Esophagus squamous epithelium (tissue), 5 donors: ENCODE measurements at places on chromosomes 1 and 21.

- no peak for DNase-seq
These were observed 685.7 kb downstream of the ADGRL2 start for GRCh38 chr1:82486468-82486867.

DNA sequence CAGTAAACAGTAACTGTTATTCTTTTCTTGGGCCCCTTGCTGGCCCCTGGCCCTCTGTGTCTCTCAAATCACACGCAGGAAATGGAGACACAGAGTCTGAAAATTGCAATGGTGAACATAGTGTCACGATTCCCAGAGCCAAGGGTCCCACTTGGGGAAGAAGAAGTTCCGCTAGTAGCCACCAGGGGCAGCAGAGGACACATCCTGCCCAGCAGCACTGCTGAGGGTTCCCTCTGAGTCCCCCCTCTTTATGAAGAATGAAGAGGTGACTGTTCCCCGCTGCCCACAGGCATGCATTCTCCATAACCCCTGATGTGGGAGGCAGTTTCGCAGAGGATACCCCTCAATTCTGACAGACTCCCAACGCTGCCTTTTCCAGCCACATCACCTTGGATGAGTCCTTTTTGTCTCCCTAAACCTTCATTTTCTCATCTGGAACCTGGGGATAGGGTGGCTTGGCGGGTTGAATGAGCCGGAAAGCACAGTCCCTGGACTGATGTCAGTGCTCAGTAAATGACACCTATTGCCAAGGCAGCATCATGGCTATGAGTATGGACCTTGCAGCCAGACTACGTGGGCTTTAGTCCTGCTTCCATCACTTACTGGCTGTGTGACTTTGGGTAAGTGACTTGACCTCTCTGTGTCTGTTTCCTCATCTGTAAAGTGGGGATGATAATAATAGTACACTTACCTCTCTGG, 238.0 kb upstream of the TMEM51 start:
- no peak for DNase-seq

DNA sequence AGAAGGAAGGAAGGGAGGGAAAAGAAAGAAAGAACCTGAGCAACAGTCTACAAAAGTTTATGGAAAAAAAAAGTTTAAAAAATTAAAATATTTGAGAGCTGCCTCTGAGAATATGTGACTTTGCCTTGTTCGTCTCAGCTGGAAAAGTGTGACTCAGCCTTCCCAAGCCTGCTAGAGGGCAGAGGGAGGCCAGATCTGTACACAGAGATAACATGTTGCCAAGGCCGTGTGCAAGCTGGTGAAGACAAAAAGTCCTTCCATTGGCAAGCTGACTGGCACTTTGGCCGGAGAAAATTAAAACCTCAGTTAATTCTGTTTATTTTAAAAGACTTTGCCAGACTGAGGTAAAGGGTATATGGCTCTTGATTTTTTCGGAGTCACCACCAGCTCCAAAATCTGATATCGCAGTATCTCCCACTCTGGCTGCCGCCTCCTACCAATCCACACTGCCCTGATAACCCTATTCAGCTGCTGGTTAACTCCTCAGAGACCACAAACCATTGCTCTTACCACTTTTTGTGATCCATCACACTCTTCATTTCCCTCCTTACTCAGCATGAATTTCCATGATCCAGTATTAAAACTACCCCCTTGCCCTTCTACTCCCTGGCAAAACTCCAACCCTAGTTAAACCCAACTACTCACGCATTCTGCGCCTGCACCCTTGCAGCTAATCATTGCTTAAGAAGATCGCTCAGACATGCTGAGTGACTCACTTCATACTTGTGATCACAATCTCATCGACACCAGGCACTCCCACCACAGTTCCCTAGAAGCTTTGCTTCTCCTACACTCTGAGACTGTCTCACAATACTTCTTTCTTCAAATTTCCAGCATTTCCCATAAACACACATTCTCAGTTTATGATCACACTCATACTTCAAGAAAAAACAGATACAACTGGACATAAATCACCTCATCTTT, 5.7 kb upstream of the PPP1R15B start:
- no peak for DNase-seq

GRCh38 chr1:151968058-151968457, 25.6 kb downstream of the S100A10 start:
- DNase-seq: no peak

GRCh38 chr1:33348194-33348593, 27.3 kb upstream of the A3GALT2 start:
- no peak for DNase-seq

GRCh38 chr1:243526180-243526579, 270.3 kb downstream of the SDCCAG8 start:
- no peak for DNase-seq

GRCh38 chr1:170623171-170623570, 40.8 kb upstream of the PRRX1 start:
- no peak for DNase-seq

GRCh38 chr1:159289060-159289459, 13.1 kb upstream of the FCER1A start:
- DNase-seq: no peak

DNA sequence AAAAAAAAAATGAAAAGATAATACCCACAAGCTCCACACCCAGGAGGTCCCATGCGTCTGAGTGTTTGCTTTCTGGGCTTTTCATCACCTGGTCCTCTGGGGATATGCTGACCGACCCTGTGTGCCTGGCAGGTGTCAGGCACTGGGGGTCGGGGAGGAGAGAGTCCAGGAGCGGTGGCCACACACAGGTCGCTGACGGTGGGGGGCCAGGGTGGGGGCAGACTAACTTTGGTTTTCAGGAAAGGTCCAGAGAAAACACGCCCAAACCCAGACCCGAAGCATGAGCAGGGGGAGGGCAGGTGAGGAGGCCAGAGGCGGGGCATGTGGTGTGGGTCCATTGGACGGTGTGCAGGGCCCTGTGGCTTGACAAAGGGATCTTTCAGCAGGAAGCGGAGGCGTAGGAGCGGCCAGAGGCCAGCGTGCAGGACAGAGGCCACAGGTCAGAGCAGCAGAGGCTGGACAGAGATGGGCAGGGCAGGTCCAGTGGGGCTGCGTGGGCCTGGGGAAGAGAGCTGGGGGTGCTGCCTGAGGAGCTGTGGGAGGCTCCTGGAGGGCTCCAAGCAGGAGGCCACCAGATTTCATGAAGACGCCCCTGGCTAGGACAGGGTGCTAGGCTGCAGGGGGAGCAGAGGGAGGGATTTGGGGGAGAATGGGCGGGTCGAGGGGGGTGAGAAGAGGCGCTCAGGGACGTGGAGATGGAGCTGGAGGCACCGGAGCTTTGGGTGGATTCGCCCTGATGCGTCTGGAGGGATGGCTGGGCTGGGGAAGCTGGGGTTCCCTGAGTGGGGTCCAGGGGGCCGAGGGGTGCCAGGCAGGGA, 15.8 kb downstream of the RNF223 start:
- no peak for DNase-seq

DNA sequence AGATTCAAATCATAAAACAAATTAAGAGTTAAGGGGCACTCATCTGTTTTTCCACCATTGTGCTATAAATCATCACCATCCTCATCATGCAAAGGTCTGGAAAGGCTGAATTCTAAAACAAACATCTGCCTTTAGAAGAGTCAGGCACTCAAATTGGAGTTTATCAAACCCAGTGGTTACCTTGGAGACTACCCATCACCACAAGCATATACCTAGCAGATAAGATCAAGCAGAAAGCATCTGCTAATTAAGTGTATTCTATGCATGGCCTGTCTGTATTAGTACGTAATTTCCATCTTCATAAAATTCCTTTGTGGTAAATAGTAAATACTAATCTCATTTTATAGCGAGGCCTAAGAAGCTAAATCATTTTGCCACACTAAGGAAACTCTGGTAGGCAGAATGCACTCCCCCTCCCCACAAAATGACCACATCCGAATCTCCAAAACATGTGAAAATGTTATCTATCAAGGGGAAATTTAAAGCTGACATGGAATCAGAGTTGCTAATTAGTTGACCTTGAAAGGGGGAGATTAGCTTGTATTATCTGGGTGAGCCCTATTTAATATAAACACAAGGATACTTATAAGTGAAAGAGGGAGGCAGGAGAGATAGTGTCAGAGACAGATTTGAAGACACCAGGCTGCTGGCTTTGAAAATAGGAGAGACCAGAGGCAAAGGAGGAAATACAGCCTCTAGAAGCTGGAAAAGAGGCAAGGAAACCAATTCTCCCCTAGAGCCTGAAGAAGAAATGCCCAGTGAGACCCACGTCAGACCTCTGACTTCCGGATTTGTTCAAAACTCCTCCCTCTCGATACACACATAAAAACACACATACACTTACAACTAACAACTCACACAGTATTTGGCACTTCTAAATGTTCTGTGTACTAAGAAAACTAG, 23.2 kb downstream of the ARID4B start:
- no peak for DNase-seq

- no peak for DNase-seq
These were observed 3.9 kb upstream of the FBXO28 start for GRCh38 chr1:224109981-224110380.

DNA sequence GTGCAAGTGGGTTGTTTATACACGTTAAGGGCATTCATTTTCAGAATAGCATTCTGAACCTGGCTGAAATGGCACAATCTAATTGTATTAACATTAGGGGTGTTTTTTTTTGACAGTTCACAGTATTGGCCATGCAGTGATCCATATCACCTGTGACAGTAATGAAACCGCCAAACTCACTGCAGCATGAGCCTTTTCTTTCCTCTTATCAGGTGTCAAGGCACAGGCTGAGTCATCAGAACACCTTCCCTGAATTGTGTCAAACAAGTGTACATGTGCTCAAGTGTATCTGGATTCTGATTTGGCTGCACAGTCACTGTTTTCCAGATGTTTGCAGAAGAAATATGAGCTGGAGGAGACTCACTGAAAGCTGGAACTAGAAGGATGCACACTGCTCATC, 47.7 kb upstream of the C8B start:
- DNase-seq: no peak

GRCh38 chr1:206784471-206784903, 12.2 kb upstream of the IL10 start:
- DNase-seq: peak; percentile 32

DNA sequence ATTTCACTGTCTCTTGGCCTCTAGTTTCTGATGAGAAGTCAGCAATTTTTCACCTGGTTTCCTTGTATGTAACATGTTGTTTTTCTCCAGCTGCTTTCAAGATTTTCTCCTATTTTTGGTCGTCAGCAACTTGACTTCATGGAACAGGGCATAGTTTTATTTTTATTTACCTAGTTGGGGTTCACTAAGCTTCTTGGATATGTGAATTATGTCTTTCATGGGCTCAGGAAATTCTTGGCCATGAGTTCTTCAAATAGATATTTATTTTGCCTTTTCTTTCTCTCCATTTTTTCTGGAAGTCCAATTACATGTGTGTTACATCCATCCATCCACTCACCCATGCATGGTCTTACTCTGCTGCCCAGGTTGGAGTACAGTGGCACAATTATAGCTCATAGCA, 13.7 kb downstream of the SDHB start:
- no peak for DNase-seq

DNA sequence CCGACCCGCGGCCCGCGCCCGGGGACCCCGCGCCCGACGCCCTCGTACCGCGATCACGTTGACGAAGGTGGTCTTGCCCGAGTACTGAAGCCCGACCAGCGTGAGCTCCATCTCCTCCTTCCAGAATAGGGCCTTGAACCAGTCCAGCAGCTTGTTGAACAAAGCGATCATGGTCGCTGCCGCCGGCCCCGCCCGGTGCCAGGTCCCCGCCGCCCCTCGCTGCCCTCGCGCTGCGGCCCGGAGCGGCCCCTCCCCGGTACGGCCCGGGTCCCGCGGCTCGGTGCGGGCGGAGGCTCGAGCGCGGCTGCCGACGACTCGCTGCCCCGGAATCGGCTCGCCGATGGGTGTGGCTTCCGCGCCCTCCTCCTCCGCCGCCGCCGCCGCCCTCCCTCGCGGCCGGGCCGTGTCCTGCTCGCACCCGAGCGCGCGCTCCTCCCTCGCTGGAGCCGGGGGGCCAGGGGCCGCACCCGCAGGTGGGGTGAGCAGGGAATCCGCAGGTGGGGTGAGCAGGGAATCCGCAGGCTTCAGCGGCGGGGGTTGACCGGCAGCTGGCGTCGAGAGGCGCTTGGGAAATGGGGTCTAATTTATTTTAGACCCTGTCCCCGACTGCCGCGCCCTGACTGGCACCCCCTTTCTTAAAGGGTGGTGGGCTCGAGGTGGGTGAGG, at the start of gene ARL8A:
Gene ARL8A, minus strand, starts transcription at position 336 of the 666 bp plus-strand sequence. Its CDS starts 165 bp downstream, at position 171.
- DNase-seq: no peak

- DNase-seq: no peak
These were observed 21.7 kb downstream of the SDC3 start for GRCh38 chr1:30886710-30887428.

- no peak for DNase-seq
These were observed 70.0 kb downstream of the TRABD2B start for GRCh38 chr1:47927165-47927564.

DNA sequence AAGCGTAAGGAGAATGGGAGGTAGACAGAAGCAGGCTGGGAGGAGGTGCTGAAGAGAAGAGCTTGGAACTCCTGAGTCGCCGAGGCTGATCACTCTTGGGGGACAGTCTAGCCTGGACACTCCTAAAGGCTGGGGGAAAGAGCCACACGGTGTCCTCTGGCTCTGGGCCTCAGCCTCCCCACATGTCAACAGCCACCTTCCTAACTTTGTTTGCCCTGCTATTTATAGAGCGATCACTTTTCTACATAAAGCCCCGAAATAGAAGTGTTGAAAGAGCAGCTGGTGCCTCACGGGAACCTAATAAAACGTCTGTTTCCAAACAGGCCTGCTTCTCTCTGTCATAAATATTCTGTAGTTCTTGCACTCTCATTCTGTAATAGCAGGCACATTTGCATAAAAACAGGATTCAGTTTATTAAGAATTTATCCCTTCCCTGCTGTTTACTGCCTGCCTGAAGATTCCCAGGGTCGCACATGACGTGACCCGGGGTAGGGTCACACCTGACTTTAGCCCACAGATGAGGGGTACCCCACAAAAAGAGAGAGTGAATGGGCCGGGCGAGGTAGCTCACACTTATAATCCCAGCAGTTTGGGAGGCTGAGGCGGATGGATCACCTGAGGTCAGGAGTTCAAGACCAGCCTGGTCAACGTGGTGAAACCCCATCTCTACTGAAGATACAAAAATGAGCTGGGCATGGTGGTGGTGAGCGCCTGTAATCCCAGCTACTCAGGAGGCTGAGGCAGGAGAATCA, 212.5 kb downstream of the TOMM20 start:
- no peak for DNase-seq

- DNase-seq: no peak
These were observed 9.2 kb downstream of the VANGL1 start for GRCh38 chr1:115650961-115651360.

DNA sequence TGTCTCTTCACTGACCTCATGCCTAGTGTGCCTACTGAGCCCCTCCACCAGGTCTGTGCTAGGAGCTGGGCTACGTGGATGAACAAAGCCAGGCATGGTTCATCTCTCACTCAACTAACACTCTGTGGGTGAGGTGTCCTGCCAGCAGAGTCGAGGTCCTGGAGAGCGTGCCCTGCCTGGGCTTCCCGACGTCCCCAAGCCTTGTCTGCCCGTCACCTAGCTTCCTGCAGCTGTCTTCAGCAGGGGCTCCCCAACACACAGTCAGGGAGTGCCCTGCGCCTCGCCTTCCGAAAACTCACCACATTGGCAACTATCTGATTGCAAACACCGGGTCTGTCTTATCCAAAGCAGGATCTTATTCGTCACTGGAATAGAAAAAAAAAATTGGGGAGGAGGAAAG, 167.5 kb upstream of the ZC3H12A start:
- DNase-seq: no peak

GRCh38 chr1:40818264-40818961, 34.8 kb downstream of the KCNQ4 start:
- peak; percentile 36 for DNase-seq

- no peak for DNase-seq
These were observed 29.0 kb upstream of the KHDRBS1 start for GRCh38 chr1:31984419-31985347.

GRCh38 chr1:166906647-166907046, 30.6 kb upstream of the TADA1 start:
- no peak for DNase-seq
